CD4-positive, alpha-beta T cell treated with Interleukin-15 for 4 hours (primary cell): ENCODE measurements at places on chromosomes 7 and 10.

DNA sequence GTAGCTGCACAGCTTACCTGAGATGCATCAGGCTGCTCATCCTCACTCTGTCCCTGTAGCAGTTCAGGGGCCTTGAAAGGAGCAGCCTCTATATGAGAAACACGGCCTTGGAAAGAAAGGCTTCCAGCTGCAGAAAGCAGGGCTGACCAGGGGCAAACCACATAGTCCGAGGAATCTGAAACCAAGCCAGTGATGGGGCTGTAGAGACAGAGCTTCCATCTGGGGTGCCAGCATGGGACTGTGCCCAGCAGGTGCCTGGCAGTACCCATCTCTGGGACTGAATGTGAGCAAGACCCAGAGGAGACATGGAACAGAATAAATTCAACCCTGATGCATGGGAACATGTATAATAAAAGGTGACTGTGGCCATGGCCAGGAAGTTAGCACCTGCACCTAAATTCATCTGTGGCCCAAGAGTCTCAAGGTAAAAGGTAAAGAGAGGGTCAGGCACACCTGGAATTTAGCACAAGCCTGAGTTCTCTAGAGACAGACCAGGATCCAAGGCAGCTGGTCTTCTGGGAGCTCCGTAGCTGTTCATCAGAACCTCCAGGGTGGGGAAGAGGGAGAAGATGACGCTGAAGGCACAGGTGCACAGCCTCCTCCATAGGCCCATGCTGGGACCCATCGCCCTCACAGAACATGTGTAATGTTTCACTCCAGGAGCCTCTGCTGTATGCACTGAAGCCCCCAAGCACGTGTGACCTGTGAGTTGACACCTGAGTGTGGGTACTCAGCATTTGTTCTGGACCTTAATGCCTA is 25.3 kb downstream of the FRMPD2 start:
- no peak for DNase-seq

DNA sequence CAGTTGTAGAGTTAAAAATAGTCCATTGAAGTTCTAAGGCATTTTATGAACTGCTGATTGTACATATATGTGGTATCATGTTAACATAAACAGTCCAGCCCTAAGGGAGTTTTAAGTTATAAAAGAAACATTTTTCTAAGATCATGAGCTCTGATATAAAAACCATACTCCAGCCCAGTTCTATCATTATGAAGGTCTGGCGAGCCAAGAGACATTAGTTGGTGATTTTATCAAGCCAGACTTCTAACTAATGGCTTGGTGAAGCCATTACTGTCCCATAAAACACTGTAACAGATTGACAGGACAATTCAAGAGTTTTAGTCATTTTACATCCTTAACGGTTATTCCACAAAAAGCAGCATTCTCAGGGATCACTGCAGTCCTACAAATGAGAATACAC is 221.6 kb downstream of the RNLS start:
- no peak for DNase-seq

DNA sequence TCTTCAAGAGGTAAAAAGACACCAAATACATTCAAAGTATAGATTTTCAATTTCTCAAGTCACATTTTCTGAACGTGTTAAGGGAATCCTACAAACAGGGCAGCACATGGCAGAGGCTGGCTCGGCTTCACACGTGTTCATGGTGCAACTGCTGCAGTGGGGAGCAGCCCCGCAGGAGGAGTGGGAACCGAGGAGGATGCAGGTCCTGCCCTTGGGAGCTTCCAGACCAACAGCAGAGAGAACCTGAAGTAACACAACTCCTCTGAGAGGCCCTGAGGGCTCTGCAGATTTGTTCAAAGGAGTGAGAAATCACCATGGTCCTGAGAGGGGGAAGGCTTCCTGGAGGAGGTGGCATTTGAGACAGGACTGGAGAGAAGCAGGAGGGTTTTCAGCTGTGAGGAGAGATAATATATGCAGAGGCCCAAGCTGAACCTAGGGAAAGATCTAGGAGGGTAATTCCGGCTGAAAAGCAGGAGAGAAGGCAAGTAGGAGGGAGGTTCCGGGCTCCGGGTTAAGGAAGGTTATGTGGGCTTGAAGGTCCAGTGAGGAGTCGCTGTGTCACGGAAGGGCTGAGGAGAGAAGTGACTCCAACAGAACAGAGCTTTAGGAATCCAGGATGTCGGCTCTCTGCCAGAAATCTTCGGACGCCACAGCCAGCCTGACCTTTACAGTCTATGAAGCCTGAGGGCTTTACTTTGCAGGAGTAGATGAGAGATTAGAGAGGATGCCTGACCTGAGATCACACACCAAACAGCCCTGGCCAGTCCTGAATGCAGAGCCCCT is 77.5 kb downstream of the GPR26 start:
- no peak for DNase-seq

DNA sequence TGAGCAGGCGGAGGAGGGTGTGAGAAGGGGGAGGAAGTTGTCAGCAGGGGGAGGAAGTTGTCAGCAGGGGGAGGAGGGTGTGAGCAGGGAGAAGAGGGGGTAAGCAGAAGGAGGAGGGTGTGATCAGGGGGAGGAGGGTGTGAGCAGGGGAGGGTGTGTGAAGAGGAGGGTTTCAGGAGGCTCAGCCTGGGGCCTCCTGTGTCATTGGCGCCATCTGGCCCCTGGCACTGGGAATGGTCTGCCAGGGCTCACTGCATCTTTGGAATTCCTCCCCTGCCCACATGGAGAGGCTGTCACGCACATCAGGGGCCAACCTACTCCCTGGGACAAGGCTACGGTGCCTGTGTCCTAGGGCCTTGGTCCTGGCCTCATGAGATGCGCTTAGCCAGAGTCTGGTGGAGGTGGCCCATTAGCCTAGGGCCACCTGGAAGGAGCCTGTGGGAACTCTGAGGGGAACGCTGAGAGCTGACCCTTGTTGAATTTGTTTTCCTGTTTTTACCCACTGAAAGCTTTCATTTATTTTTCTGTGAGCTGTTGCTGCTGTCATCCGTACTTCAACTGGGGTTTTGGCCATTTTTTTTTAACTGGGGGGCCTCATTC is 18.0 kb downstream of the CAMK2B start:
- DNase-seq: no peak

DNA sequence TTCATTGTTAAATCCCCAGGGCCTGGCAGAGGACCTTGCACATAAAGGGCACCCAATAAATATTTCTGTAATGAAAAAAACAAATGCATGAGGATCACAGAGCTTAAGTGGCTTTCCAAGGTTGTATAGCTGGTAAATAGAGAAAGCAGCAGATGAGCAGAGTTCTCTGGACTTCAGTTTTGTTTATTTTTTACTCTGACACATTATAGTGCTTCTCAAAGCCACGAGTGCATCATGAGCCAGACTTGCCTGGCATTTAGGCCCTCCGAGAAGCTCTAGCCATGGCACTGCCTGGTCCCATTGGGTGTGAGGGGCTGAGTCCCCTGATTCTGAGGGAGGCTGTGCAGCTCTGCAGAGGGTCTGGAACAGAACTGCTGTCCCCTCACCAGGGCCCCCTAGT is 87.2 kb upstream of the ZNF32 start:
- no peak for DNase-seq

DNA sequence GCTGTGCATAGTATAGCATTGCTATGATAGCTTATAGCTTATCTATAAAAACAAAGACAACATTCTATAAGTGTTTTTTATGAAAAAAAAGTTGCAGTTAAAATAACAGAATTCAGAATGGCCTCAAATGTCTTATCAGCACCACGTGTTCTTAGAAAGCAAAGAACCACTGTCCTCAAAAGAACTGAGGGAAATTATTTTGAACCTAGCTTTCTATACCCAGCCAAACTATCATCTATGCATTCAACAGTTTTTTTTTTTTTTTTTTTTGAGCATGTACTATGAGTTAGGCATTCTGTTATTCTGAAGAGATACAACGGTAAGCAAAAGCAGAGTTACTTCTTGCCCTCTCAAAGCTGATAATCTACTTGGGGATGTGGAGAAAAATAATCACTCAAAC is 247.8 kb downstream of the CREB5 start:
- no peak for DNase-seq

DNA sequence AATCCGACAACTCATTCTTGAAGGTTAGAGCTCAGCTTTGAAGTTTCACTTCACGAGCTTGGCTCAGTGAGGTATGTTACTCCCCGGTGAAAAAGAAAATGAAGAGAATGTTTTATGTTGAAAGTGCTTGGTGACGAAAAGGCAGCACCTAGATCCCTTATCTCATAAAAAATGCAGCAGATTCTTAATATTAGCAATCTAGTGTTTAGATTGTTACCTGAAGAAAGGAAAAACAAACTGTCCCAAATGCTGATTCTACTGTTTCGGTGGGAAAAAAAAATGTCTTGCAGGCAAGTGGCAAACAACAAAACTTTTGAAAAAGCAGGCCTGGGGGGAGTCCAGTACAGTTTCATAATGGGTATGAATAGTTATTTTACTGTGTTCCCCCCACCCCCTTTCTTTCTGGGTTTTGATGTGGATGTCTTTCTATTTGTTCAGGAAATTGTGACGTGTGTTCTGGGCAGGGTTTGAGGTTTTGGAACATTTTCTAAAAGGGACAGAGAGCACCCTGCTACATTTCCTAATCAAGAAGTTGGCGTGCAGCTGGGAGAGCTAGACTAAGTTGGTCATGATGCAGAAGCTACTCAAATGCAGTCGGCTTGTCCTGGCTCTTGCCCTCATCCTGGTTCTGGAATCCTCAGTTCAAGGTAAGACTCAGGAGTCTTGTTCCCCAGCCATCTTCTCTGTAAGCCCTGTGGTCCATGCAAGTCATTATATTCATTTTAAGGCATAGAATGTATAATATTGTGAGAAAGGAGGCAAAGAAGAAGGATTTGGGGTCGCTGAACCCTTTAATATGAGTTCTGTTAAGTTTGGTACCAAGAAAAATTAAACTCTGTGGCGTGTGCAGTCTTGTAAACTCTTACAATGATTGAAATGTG is at the start of gene SRGN:
Gene SRGN (plus strand): TSS at position 514 of the 881 bp plus-strand sequence. CDS start 55 bp downstream, at position 569.
- peak; percentile 82 for DNase-seq

GRCh38 chr10:128051548-128051947 is 74.7 kb downstream of the MKI67 start:
- DNase-seq: no peak

GRCh38 chr7:29609162-29610037 is 45.8 kb downstream of the PRR15 start:
- DNase-seq: no peak

DNA sequence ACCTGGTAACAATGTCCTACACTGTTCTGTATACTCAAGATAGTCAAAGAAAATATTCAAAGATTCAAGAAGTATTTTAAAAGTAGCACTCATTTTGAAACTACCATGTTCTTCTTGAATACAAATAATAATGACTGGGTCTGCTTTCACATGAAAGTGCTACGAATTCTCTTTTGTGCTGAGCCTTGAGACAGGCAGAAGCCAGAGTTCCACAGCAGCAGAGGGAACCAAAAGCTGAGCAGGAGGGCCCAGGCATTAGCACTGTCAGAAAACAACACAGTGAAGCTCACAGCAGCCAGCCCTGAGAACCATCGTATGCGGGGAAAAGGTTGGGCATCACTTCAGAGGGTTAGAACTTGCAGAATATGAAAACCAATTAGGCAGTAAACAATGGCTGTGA is 38.9 kb downstream of the ANKMY2 start:
- no peak for DNase-seq

DNA sequence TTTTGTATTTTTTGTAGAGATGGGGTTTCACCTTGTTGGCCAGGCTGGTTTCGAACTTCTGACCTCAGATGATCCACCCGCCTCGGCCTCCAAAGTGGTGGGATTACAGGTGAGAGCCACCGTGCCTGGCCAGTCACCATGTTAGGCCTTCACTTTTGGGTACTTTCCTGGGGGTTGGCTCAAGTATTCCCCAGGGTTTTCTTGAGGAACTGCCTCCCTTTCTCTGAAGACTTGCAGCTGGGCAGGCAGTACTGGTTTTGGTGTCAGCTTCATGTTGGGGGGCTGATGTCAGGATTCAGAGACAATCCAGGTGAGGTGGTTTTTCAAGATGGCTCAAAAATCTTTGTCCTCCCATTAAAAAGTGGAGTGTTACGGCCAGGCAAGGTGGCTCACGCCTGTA is 7.7 kb downstream of the ZNHIT1 start:
- no peak for DNase-seq
